ENCODE measurements at places on chromosomes 7 and 10.

GRCh38 chr7:130804220-130804619 is 70.2 kb upstream of the KLF14 start:
- DNase-seq = no peak

DNA sequence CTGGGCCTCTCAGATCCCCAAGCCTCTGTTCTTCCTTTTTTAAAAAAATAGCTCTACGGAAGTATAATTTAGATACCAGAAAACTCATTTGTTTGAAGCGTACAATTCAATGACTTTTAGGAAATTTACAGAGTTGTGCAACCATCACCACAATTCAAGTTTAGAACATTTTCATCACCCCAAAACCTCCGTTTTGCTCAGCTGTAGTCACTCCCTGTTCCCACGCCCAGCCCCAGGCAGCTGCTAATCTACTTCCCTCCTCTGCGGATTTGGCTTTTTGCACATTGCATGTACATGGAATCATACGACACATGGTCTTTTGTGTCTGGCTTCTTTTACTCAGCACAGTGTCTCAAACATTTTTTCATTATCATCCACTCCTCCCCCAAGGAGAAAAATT is 229.2 kb downstream of the TCF7L2 start:
- DNase-seq = no peak

DNA sequence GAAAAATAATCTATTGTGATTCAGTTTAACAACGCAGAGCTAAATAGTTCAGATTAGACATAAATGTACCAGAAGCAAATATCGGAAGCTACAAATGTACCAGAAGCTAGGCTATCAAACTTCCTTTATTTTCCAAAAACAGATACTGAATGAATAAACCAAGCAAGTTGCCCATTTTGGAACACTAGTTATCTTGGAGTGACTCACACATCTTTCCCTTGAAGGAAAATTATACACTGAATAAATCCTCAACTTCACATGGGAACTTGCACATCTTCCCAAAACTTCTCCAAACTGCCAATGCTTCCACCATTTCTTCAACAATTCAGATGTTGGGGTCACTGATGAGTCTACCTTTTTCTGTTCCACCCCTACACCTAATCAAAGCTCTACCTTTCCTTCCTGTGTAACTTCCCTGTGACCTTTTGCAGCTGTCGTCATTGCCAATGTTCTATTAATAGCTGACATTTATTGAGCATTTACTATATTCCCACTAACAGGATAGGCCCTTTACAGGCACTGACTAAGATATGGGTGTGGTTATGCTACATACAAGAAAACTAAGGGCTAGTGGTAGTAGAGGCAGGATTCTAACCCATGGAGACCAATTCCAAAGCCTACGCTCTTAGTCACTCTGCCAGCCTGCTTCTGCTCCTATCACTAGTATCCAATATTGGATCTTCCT is 22.7 kb downstream of the RELN start:
- DNase-seq = no peak

GRCh38 chr7:55563596-55564325 is 8.5 kb downstream of the VOPP1 start:
- peak; percentile 60 for DNase-seq

DNA sequence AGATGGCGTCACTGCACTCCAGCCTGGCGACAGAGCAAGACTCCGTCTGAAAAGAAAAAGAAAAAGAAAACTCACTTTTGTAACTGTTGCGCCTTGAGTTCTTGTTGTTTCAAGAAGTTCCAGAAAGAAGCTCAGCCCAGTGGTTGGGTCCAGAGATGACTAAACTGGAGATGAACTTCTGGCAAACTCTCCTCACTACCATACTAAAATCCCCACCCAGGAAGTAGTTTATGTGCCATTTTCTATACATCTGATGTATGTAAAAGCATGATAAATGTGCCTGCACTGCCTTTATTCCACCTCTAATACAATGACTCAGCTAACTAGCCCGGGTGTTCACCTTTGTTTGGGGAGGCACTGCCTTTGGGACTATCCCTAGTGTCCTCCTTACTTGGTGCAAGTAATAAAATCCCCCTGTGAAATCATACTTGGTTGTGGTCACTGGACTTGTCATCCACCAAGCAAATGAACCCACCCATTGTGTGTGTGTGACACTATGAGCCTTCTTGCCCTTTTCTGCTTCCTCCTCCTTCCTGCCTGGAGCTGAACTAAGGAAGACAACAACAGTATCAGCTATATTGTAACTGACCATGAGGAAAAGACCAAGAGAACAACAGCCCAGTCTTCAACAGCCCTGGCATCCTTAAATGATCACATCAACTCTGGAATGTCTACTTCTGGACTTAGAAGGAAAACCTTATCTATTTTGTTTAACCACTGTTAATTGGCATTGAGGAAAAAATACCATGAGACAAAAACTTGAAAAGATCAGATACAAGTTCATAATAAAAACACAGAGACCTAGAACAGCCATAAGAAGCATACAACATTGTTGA is 33.6 kb downstream of the JMJD1C start:
- peak; percentile 28 for DNase-seq

DNA sequence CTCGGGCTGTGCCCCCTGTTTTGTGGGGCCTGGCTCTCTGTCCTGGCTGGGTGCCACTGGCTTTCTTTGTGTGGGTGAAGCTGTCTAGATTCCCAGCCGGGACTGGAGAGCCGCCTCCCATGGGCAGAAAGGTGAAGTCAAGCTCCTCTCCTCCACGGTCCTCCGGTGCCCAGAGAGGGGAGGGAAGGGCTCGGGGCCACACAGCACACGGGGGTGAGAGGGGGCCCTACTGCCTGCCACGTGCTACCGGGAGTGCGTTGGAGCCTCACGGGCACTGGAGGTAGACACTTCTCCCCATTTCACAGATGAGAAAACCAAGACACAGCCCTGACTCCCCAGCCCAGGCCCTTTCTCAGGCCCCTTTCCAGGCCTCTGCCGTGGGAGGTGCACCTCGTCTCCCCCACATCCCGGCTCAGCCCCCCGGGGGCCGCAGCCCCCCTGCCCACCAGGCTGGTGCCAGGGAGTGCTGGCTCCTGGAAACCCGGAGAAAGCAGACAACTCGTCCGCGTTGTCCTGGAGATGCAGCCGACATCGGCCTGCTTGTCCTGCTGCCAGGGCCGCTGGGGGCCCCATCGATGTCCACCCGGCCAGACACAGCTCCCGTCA is 55.8 kb downstream of the UNCX start:
- no peak for DNase-seq

DNA sequence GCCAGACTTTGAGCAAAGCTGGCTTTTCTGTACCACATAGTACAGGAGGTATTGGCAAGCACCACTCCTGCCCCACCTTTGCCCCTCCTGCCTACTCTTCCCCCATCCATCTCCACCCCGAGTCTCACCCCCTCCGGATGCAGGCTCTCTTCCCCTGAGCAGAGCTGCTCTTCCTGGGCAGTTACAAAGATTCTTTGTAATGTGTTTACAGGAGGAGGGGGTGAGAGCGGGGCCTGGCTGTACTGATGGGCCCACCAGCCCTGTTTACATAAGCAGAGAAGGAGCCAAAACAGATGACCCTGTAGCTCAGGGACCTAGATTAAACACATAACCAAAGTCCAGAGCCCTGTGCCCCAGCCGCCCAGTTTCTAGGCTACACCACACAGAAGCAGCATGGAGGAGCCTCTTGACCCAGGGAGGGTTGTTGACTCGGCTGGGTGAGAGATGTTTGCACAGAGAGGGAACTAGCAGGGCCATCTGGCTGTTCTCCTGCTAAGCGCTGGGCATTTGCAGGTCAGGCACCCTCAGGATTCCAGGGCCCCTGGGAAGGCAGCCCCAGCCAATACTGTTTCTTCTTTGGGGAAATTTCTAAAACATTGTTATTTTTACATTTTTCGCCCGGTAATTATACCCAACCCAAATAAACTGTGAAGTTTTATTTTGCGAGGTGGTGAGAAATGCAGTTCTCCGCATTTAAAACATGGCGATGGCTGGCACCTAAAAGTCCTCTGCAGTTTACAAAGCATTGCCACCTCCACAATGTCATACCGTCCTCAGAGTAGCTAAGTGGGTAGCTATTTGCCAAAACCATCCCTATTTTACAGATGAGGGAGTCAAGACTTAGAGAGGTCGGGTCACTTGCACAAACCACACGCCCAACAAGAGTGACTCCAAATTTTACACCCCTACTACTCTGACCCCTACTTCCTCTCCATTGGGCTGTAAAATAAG is 11.4 kb upstream of the ZKSCAN1 start:
- DNase-seq = no peak

DNA sequence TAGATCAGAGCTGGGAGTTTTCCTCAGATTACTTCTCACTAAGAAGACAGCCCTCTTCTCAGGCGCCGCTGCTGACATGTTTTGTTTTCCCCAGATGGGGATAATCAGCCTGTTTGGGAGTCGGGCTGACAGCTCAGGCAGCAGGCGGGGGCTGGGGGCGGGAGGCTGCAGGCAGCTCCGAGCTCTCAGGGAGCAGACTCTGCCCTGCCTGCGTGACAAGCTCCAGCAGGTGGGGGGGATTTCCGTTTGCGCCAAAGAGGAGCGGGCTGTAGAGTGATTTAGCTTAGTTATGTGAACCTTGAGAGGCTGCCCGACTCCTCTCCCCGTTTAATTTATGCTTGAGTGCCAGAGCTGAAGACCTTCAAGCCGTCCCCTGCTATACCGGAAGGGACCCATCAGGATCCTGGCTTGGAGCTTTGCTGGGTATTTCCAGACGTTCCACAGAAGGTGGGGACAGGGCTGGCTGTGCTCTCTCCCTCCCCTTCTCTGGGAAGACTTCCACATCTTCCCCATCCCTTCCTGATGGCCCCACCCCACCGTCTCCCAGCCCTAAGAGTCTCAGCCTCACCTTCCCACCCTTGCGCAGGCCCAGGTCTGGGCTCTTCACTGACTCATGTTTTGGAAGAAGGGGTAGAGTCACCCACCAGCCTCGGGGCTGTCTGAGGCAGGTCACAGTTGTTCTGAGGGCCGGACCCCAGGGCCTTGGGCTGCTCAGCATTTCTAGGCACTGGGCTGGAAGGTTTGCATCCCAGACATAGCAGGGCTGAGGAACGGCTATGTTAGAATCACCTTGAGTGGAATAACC is 24.7 kb upstream of the ADCYAP1R1 start:
- no peak for DNase-seq

DNA sequence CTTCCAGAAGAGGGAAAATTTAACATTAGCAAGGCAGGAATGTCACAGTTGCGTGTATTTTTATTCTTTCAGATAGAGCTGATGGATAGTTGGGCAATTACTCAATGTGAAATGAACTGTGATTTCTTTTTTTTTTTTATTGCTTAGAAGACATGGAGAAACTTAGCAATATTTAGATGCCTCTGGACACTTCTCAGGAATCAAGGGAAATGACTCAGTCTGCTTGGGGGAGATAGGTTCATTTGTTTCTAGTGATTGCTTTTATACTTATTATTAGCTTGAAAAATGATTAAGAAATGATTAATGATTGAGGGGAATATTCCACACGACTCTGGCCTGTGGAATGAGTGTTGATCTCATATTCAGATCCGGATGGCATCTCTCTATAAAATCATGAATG is 33.1 kb upstream of the TBX20 start:
- peak; percentile 18 for DNase-seq

GRCh38 chr7:113131367-113131766 is 13.0 kb upstream of the SMIM30 start:
- no peak for DNase-seq

DNA sequence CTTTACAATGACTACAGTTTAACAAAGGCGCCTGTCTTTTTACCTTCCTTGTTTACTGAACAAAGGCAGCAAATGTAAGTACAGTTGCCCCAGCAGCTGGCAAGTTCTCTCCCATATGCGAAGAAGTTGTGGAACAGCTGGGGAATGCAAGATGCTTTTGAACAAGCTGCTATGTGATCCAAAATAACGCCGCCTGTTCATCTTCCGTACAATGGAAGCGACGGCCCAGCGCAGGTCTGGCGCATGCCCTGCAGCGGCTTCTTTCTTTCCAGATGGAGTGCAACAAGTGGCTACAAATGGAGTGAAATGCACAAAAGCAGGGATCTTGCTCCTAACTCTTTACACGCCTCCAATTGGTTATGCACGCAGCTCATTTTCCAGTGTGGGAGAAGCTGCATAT is 97.0 kb upstream of the SVIL start:
- no peak for DNase-seq

- DNase-seq = no peak
Measured at GRCh38 chr7:903921-904755, 27.8 kb downstream of the GET4 start.

DNA sequence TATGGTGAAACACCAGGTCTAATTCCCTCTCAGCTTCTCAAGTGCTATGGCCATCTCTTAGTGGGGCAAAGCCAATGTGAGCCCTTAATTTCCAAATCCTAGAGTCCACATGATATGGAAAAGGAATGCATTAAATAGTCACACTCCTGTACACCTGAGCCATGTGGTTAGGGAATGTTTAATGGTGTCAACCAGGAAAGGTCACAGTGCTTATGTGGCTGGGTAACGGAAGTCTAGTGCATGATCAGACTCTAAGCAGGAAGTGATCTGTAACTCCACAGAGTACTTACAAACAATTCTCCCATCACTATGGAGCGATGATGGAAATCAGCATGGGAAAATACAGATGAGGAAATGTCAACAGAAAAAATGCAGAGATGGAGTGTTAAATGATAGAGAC is 148.8 kb downstream of the MAGI2 start:
- no peak for DNase-seq

DNA sequence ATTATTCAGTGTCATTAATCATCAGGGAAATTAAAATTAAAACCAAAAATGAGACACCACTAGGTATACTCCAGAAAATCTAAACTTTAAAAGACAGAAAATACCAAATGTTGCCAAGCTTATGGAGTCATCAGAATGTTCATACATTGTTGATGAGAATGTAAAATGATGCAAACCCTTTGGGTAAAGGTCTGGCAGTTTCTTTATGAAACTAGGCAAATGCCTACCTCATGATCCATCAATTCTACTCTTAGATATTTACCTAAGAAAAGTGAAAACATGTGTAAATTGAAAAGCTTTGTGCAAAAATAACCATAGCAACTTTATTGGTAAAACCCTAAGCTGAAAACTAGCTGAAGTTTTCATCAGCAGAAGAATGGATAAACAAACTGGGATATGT is 329.5 kb upstream of the MEOX2 start:
- no peak for DNase-seq

DNA sequence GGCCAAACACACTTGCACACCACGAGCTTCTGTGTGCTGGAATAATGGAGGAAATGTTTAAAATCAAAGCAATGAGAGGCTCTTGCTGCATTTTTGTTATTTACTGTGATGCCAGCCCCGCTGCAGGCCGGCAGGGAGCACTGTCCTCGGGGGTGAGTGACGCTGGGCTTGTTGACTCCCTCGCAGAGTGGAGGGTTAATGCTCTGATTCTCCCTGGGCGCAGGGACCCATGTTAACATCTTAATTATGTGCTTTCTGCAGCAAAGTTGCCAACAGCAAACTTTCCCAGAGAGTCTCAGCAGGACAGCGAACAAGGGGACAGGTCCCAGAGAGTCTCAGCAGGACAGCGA is 22.9 kb downstream of the SCART1 start:
- DNase-seq = no peak

GRCh38 chr7:71308096-71308495 is 176.2 kb downstream of the GALNT17 start:
- no peak for DNase-seq

DNA sequence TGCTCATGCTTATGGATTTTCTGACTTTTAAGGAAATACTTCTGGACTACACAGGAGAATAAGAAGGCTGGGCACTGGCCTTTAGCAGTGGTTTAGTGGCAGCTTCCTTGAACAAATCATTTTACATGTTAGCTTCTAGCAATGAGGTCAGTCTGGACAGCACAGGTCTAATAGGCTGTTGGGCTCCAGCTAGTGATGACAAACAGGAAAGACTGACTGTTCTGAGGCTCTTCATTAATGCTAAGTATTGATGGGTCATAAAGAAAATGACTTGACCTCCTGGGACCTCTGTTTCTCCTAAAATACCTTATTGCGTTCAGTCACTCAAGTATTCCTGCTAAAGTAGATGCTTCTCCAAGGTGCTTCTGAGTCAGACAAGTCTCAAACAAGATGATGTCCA is 4.9 kb upstream of the RHOBTB1 start:
- no peak for DNase-seq
